ENCODE measurements at places on chromosomes 5 and 9.
A peak's percentile ranks its signal among the peaks of the same experiment; 100 is the strongest.

GRCh38 chr9:81411961-81412360 lies 277.4 kb downstream of the TLE1 start:
- no peak for DNase-seq

DNA sequence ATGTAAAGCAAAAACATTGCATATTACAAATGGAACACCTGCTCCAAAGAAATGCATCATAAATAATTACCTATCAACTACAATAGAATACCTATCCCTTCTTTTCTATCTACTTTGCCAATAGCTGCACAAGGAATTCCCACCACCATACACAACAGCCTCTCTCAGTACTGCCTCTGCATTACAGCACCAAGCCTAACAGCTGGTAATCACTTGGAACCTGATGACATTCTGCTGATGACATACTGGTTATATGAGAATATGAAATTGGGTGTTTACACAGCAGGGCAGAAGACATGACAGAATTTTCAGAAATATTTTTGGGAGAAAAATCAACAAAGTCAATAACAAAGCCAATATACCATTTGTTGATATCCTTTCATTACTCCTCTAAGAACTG lies 43.2 kb downstream of the PSMB7 start:
- peak; percentile 48 for DNase-seq

- peak; percentile 22 for DNase-seq
Measured at GRCh38 chr5:177600508-177601018, 631 bp downstream of the B4GALT7 start.

- no peak for DNase-seq
Measured at GRCh38 chr9:106111039-106111730, 416.8 kb downstream of the TMEM38B start.

DNA sequence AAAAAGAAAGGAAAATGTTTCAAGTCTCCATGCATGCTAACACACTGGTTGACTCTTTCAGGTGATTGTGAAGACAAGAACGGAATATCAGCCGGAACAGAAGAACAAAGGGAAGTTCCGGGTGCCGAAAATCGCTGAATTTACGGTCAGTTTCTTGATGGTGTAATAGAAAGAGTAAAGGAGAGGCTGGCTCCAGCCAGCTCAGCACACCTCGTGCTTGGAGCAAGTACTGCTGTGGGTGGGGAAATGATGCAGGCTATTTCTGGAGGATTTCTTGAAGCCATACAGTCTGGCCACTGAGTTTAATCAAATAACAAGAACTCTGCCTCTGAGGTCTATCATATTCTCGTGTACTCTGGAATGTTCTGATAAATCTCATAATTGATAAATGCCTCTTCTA lies 18.7 kb downstream of the NSG2 start:
- no peak for DNase-seq

DNA sequence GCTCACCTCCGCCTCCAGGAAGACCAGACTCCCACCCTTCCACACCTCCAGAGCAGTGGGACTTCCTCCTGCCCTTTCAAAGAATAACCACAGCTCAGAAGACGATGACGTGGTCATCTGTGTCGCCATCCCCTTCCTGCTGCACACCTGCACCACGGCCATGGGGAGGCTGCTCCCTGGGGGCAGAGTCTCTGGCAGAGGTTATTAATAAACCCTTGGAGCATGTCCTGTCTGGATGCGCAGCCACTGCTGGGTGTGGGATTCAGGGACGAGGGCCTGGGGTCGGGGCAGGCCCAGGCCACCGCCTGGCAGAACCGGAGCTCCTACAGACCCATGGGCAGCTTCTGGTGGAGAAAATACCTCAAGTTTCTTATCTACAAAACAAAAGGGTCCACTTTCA lies 5.0 kb downstream of the PAEP start:
- no peak for DNase-seq

- DNase-seq, result no peak
Measured at GRCh38 chr5:127886081-127886480, 182.9 kb downstream of the CCDC192 start.

GRCh38 chr5:86765778-86766502 lies 148.2 kb downstream of the COX7C start:
- DNase-seq, result no peak

- DNase-seq, result peak; percentile 86
Measured at GRCh38 chr5:176899946-176900779, 1.0 kb upstream of the HK3 start.

DNA sequence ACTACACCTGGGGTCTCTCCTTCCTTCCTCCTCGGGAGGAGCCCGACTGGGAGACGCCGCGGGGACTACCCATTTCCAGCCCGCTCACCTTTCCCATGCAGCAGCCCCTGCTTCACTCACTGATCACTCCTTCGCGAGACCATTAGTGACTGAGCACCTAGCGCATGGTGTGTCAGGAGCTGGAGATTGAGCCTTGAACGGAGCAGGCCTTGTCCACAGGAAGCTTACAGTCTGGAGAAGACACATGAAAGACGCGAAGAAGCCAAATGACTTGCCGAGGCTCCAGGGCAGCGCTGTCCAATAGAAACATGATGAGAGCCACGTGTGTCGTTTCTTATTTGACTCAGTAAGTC lies 283 bp upstream of the CFAP90 start:
- no peak for DNase-seq

DNA sequence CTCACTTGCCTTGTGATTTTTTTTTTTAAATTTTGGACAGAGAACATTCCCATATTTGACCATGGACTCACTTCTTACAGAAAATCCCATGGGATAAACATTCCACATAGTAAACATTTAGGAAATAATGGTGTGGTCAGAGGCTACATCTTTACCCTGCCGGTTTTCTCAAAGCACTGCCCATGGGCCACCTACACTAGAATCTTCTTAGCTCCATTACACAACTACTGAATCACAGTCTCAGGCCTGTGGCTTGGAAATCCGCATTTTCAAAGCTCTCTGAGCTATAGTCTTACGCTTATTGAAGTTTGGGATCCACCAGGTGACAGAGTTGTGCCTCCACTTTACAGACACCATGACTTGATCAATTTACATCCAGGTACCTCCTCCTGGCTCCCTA lies 39.4 kb downstream of the ALG2 start:
- DNase-seq, result no peak

DNA sequence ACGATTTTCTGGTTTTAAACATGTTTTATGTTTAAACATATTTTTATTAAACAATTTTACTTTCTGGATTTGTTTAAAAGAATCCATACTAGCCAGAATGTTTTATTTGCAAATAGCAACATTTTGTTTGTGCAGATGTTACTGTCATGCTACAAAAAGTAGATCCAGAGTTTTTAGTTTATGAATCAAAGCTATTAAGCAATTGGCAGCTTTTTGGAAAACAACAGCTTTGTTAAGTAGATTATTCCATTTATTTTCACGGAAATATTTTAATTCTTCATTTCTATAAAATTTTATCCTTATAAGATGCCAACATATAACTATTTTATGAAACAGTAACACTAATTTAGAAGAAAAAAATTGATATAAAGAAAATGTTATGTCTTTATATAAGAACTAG lies 60.9 kb downstream of the DROSHA start:
- DNase-seq, result no peak

DNA sequence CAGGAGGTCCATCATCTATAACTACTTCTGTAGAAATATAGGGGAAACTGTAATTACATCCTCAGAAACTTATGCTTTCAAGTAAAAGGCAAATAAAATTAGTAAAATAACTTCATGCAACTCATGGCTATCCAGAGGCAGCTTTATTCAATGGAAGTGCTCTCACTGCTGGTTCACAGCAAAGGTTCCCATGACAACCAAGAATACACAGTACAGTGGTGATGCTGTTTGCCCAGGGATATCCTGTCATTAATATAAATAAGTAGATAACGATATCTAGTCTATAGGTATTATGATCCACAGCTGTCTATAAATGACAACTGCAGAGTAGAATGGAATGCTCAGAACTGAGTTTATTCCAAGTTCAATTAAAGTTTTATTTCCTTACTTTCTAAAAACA lies 390.3 kb downstream of the PDE4D start:
- DNase-seq, result peak; percentile 18

- DNase-seq, result no peak
Measured at GRCh38 chr5:72163349-72163983, 56.2 kb downstream of the MAP1B start.

DNA sequence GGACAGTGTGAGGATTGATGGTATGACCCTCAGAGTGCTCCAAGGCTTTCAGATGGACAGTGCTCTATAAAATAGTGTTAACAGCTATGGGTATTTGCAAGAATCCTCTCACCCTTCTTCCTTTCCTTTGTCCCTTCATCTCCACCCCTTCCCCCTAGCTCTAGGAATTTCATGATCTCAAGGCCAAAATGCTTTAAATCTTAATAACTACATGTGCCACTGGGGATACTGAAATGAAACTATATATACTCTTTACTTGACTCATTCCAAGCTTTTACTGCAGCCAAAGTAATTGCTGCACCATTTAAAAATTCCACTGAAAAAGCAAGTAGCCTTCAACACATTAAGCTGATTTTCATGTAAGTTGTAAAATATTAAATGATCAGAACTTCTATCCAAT lies 361.6 kb upstream of the SLC30A5 start:
- no peak for DNase-seq

- no peak for DNase-seq
Measured at GRCh38 chr5:108109059-108109458, 272.8 kb downstream of the FBXL17 start.

DNA sequence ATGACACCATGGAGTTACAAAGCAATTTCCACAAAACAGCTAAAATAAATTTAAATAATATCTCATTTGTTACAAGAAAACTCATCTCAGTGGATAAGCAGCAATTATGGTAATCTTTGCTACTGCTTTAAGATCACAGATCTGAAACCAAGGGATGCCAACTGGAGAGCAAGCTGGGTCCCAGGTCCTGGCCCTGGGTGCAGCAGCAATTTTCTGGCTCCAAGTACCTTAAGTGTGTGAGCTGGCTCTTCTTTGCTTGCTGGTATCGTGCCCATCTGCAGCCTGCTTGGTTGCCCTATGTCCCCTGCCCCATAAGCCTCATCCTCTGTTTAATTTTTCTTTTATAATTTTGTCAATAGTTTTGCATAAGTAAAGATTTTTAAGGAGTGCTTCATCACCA lies 41.5 kb upstream of the DIRAS2 start:
- no peak for DNase-seq

- DNase-seq, result no peak
Measured at GRCh38 chr9:80841888-80842287, 847.5 kb downstream of the TLE1 start.

DNA sequence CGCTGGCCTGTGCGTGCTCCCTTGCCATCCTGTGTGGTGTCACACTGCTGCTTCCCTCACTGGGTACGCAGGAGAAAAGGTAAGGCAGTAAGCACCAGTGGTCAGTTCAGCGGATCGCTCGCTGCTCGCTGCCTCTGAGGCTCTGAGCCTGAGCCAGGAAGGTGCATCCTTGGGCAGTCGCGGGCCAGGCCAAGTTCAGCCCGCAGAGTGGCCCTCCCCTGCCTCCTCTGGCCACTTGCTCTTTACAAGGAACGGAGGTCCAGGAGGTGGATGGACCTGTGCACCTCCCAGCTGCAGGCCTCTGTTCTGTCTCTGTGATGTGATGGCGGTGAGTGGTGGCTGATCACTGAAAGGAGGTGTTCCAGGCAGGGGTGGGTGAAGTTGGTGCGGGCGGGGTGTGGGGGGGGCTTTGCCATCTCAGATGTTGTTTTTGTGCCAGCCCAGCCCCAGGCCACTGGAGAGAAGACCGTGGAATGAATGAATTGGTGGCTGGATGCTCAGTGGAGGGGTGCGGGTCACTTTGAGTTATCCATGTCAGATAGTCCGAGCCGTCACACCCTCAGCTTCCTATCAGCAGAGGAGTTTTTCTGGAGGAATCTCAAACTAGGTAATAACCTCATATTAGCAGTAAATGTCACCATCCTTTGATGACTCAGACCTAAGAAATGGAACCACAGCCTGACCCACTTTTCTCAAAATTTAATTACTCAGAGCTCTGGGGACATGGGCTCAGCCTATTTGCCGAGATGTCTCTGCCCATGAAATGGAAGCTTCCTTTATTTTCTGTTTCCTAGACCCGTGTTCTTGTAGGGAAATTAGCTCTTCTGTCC lies 7.3 kb downstream of the COL5A1 start:
- no peak for DNase-seq

DNA sequence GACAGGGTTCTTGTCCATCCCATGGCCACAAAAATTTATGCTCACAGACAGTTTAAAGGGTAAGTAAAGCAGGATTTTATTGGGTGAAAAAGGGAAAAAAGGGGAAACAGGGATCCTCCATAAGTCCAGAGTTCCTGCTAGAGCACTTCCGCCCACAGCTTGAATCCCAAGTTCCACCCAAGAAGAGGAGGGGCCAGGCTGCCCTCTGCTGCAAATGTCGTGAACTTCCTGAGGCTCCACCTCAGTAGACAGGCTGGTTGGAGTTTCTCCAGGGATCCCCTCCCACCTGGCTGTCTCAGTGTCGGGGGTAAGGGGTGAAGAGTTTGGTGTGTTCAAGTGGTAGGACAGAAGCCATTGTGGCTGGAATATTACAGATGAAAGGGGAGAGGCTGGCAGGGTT lies 275.0 kb upstream of the SGCD start:
- no peak for DNase-seq

DNA sequence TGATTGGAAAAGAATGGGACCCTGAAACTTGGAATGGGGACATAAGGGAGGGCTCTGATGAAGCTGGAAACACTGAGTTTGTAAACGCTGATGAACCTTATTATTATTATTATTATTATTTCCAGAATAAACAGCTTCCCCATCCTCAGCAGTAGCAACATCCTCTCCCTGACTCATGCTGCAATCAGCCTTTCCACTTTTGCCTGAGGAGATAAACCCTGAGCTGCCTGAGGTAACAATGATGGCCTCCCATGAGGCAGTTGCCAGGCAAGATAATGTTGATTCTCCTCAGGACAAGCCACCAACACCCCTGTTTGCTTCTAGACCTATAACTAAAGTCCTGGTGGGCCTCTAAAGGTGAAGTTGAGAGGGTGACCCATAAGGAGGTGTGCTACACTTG lies 139.2 kb upstream of the ATP10B start:
- no peak for DNase-seq

DNA sequence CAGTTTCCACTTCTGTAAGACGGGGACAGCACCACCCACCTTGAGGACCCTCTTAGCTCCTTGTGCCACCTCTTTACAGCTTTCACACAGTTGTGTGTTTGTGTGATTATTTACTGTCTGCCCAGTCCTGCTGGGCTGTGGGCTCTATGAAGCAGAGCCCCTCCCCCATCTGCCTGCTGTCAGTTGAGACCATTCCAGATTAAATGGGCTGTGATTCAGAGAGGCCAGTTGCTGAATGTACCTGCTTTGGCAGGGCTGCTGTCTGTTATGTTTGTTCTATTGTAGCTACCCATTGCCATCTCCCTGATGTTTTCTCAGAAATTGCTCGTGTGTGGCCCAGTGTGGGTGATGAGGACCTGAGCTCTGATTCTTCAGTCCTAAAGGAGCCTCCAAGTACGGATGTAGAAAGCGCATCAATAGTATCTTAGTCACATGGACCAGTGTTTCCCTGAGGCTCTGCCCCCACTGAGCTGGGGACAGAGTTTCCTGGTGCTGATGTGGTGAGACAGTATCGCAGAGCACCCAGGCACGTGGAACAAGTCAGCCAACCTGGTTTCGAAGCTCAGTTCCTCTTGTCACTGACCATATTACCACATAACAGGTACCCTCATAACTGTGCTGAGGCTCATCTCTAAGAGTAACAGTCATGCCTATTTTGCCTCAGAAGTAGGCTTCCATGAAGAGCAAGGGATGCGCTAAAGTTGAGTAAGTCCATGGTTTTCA lies 3.7 kb downstream of the ANGPTL2 start:
- no peak for DNase-seq

All from tongue (tissue), 3 donors.